ENCODE measurements at places on chromosomes 7 and 10.

GRCh38 chr7:115851291-115851690 lies 179.3 kb downstream of the TFEC start:
- no peak for DNase-seq

- DNase-seq = no peak
These were observed 67.3 kb downstream of the GLCCI1 start for GRCh38 chr7:8035647-8036518.

DNA sequence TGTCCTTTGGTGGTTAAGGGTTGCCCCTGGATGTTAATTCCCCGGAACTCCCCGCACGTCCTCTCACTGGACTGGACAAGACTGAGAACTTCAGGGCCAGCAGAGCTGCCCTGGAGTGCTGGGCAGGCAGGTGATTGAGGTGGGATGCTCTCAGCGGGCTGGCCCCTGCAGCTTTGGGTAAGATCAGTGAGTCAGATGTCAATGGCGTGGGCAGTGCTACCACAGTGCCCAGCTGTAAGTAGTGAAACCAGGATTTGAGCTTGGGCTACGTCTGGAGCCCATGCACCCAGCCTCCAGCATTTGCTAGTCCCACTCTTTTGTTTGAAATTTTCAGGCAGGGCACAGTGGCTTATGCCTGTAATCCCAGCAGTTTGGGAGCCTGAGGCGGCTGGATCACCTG lies 6.7 kb upstream of the SEPHS1 start:
- DNase-seq = no peak

- no peak for DNase-seq
These were observed 994 bp downstream of the SLC25A28 start for GRCh38 chr10:99619090-99619800.

GRCh38 chr10:130555411-130555750 lies 419.2 kb downstream of the GLRX3 start:
- DNase-seq = no peak

DNA sequence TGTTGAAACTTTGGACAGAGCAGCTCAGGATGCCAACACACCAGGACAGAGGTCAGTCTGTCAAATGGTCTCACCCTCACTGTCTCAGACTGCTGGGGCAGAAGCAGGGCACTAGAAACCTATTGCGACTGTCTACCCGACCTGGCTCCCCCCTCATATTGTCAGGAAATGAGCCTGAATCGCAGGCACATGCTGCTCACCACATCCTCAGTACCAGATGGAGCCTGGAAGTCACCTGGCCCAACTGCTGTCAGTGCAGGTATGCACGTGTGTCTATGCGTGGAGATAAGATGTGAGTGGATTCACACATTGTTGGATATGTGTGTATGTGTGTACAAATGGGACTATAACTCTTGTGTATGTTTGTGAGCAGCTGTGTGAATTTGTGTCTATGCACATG lies 3.2 kb upstream of the CDHR1 start:
- DNase-seq = no peak

DNA sequence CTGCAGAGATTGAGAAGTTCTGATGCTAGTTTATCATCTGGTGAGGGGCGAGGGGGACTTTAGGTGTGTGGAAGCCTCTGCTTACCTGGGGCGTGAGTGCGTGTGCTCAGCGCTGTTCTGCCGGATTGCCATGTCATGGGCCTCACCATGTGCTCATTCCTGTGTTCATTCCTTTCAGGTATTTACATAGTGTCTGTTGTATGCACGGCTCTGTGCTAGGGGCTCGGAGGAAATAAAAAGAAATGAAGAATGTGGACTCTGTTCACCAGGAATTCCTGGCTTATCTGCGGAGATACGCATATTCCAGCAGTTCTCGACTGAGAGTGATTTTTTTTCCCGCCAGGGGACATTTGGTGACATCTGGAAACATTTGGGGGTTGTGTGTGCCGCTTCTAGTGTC lies 152.0 kb downstream of the CAMK1D start:
- DNase-seq = no peak

DNA sequence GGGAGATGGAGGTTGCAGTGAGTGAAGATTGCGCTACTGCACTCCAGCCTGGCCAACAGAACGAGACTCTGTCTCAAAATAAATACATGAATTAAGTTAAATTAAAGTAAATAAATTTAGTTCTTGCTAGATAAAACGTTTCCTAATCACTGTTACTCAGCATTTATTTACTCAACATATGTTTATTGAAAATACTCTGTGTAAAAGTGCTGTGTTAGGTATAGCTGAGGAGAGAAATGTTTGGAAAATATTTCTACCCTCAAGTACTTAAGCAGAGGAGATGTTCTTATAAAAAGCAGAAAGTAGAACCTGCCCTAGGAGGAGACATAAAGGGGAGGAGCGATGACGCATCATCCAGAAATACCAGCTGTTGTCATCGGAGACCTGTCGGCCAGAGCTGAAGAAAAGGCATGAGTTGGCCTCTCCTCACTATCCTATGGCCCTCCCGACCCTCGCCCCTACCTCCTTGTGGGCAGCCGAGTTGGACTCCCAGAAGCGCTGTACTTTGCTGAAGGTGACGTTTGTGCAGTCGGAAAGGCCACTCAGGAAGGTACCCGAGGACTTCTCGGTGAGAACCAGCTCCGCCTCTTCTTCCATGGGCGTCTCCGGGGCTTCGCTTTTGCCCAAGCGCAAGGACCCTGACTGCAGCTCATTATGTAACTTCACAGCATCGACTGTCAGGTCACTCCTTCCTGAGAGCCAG lies 1.1 kb downstream of the RRP12 start:
- no peak for DNase-seq

- DNase-seq = no peak
These were observed 42.8 kb upstream of the GNA12 start for GRCh38 chr7:2886900-2887299.

DNA sequence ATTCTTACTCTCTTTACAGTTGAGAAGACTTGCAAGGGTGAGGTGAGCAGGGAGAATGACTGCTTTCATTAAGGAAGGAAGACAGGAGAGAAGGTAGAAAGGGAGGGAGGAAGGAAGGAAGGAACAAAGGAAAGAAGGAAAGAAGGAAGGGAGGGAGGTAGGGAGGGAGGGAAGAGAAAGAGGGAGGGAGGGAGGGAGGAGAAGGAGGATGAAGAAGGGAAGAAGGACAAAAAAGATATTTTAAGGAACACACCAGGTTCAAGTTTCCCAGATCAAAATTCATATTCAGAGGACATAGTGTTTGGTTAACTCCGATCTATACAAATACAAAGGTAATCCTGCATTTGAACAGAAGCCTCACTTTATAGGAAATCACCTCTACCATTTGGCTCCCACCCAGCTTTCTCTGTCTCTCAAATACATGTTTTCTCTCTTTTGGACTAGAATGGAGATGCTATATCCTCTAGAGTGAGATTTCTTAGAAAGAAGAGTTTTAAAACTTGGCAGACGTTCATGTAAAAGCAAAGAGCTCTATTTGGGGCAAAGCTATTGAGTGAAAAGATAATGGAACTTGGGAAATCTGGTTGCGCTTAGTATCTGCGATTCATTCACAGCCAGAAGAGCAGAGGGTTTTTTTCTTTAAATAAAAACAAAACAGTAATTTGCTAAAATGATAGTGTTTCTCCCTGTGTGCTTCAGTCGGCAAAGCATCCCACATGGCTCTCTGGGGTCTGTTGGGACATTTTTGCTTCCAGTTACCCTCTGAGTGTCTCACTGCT lies 261.9 kb upstream of the LYZL1 start:
- DNase-seq = no peak

DNA sequence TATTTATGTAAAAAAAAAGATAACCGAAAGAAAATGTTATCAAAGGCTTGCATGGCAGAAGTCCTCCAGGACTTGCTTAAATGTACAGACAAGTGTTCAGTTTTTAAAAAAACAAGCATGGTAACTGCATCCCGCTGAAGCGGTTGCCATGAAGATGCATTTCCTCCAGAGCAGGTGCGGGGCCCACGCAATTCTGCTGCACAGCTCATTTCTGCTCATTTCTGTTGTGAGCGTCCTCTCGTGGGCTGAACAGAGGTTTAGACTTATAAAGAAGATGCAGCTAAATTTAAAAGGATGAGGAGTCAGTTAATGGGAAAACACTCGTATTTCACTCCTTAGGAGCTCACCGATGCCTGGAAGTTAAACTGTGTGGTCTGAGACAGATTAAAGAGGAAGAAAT lies 247.6 kb downstream of the DNAJB6 start:
- DNase-seq = no peak

GRCh38 chr10:68601501-68602265 lies 41.5 kb downstream of the TET1 start:
- no peak for DNase-seq

GRCh38 chr7:149023662-149024061 lies 4.6 kb downstream of the PDIA4 start:
- DNase-seq = no peak

DNA sequence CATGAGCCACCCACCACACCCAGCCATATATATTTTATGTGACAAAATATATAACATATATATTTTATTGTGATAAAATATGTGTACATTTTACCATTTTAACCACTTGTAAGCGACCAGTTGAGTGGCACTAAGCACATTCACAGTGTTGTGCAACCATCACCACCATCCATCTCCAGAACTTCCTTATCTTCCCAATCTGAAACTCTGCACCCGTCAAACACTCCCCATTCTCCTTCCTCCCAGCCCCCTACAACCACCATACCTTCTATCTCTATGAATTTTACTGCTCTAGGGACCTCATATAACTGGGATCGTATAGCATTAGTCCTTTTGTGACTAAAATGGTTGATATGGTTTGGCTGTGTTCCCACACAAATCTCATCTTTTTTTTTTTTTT lies 20.8 kb upstream of the CYTH3 start:
- no peak for DNase-seq

DNA sequence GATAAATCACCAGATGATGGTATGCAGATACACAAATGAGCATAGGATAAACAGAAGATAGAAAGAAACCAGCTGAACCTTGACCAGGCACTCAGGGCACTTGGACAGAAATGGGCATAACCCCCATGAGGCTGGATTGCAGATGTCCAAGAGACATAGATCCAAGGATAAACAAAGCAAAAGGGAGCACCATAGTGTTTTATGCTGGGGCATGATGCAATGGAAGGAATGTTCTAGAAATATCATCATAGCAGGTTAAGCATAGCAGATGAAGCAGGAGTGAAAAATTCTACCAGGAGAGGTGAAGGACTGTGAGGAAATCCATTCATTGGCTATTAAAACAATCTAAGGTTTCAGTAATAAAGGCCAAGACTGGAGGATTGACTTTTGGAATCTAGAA lies 70.5 kb upstream of the TES start:
- no peak for DNase-seq

GRCh38 chr10:128588402-128588801 lies 462.2 kb upstream of the MKI67 start:
- DNase-seq = no peak

GRCh38 chr10:23534326-23534725 lies 95.5 kb downstream of the OTUD1 start:
- DNase-seq = no peak

DNA sequence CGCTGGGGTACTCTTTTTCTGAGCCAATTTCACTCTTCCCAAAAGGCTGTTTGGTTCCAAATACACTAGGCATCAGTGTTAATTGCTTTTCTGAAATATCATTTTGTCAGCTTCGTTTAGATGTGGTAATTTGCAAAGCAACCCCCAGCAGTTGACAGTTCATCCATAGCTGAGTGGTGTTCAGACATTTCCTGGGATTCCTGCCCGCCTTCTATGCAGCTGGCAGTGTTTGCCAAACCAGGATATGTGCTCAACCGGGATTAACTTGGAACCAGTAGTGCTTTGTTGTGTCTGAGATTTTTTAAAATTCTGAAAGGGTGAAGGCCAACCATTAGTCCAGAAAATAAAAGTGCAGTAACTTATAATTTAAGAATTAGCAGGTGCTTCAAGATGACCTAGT lies 25.2 kb upstream of the MKLN1 start:
- no peak for DNase-seq

GRCh38 chr10:4012848-4013247 lies 227.8 kb upstream of the KLF6 start:
- no peak for DNase-seq

DNA sequence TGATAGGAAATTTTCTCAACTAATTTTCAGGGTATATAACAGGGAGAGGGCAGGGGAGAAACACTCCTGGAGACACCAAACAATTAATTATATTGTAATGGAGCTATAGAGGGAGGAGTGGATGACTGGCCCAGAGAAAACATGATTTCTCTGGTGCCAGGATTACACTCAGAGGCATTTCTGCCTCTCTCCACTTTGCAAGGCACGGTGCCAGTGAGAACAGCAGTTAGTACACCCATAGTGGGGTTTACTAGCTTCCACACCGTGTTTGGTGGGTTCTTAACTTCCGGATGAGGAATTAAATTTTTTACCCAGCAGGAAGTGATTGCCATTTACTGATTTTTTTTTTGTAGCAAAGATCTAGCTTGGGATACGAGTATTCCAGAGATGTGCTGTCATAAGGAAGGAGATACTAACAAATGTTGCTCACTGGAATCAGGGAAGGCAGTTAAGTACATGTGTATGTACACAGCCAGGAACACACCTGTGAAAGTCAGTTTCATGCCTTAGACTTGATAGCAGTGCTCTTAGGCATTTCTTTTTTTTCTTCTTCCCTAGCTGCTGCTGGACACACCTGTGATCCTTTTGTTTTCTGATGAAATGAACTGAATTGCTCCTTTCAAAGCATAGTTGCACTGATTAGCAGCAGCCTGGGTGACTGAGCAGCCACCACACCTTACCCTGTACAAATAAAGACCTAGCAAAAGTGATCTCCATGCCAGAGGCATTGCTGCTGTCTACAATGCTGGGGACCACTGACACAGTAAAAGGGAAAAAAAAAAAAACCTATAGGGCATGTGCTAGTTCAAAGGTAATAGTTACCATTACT lies 58.1 kb downstream of the POLL start:
- DNase-seq = no peak

DNA sequence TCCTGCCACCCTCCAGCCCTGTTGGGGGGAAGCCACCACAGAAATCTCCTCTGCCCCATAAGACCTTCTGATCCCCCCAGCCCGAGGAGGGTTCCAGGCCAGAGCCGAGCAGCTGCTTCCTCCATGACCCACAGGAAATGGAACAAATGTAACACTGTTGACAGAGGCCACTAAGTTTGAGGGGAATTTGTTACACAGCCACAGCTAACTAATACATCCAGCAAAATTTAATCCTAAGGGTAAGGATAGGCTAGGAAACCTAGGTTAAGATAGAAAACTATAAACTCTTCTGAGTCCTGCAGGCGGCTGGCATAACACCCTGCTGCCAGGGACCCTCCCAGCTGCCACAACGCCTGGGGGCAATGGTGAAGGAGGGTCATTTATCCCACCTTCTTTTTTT lies 66.8 kb upstream of the PDGFA start:
- DNase-seq = no peak

- no peak for DNase-seq
These were observed 25.2 kb downstream of the SMNDC1 start for GRCh38 chr10:110279407-110279986.

GRCh38 chr10:61609701-61610100 lies 53.0 kb upstream of the CABCOCO1 start:
- DNase-seq = no peak

GRCh38 chr7:35752742-35753141 lies 48.1 kb upstream of the SEPTIN7 start:
- DNase-seq = no peak

- DNase-seq = no peak
These were observed 164.6 kb upstream of the C1GALT1 start for GRCh38 chr7:7017707-7018280.

Data from activated CD8-positive, alpha-beta memory T cell treated with anti-CD3 and anti-CD28 coated beads for 48 hours (primary cell).